GM12865 (cell line): ENCODE measurements at places on chromosomes 3 and 15.
A peak's percentile ranks its signal among the peaks of the same experiment; 100 is the strongest.

- DNase-seq = no peak
Measured at GRCh38 chr3:2993736-2994135, 116.4 kb downstream of the IL5RA start.

- no peak for DNase-seq
Measured at GRCh38 chr15:96494505-96494904, 164.0 kb downstream of the NR2F2 start.

- no peak for DNase-seq
Measured at GRCh38 chr3:31776016-31776415, 205.0 kb downstream of the OSBPL10 start.

GRCh38 chr3:147960786-147961185 lies 551.6 kb downstream of the ZIC1 start:
- no peak for DNase-seq

DNA sequence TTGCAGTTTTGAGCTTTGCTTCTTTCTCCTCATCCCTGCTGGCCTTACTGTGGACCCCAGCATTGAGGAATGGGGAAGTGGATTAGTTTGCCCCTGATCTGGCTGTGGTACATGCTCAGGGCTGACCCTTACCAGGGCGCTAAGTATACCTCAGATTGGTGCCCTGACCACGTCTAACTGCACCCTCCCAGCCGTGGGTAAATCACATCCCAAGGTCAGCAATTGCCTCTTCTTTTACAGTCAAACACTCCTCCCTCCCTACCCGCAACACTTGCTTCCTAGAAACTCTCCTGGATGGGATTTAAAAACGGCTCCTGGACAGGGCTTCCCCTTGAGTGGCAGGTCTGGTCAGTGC lies 437.9 kb downstream of the NR2F2 start:
- DNase-seq = no peak

GRCh38 chr3:30693470-30694120 lies 87.2 kb downstream of the TGFBR2 start:
- peak; percentile 67 for DNase-seq

DNA sequence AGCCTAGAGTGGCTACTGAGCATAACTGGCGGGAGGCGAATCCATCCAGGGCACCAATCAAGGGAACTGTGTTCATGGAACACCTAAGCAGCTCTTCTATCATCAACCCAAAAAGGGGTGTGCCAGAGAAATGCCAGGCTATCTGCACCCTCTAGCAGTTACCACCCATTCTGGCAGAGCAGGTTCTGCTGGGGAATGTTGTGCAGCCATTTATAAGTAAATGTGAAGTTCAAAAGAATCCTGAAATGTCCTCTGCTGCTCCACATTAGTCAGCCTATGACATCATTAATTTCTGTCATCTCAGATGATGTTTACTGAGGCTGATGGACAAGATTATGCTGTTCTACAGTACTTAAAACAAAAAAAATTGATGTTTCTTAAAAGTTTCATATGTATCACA lies 7.7 kb downstream of the SKIC8 start:
- DNase-seq = no peak

- no peak for DNase-seq
Measured at GRCh38 chr3:190877925-190878324, 15.4 kb upstream of the GMNC start.

DNA sequence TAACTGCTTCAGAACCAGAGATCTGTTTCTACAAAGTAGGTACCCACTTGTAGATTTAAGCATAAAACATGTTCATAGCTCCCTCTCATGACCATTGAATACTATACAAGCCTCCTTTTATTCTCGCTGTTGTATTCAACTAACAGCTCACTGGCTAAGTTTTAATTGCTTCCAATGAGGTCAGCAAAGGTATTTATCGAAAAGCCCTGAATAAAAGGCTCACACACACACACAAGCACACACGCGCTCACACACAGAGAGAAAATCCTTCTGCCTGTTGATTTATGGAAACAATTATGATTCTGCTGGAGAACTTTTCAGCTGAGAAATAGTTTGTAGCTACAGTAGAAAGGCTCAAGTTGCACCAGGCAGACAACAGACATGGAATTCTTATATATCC lies at the start of gene FGF7:
TSS of gene FGF7 (plus strand) at position 222 of the 400 bp plus-strand sequence. CDS start 1,056 bp downstream, outside the sequence.
- no peak for DNase-seq

GRCh38 chr3:61929617-61930016 lies 368.2 kb downstream of the PTPRG start:
- no peak for DNase-seq

GRCh38 chr3:190125436-190126068 lies 4.9 kb upstream of the P3H2 start:
- no peak for DNase-seq

DNA sequence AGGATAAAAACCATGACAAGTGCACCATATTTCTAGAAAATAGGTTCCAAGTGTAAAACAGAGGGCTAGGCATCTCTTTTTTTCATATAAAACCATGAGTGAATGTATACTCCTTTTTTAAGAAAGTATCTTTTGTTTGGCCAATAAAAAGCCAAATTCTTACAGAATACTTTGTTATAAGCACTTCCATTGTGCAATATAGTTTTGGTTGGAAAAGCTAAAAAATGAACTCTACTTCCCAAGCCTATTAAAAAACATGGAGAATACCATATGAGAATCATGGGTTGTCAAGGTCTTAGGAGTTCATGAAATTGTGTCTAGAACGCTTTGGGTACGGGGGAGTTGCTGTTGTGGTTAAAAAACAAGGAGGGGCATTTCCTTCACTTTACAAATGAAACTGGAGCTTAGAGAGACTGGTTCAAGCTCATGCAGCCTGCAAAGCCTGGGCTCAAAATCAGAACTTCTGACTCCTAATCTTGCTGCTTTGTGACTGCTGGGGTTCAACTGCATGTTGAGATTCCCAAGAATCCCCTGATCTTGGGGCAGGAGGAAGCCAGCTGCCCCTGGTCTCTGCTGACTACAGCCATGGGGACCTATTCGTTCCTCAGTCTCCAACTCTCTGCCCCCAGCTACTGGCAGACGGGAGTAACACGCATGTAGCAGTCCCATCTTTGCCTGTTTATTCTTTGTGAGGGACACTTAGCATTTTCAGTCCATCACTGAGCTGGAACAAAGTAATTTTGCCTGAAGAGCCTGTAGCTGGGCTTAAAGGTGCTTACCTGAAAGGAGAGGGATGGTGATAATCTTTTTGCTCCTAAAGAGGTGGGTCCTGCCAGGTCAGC lies 229.1 kb downstream of the CHST2 start:
- peak; percentile 53 for DNase-seq

DNA sequence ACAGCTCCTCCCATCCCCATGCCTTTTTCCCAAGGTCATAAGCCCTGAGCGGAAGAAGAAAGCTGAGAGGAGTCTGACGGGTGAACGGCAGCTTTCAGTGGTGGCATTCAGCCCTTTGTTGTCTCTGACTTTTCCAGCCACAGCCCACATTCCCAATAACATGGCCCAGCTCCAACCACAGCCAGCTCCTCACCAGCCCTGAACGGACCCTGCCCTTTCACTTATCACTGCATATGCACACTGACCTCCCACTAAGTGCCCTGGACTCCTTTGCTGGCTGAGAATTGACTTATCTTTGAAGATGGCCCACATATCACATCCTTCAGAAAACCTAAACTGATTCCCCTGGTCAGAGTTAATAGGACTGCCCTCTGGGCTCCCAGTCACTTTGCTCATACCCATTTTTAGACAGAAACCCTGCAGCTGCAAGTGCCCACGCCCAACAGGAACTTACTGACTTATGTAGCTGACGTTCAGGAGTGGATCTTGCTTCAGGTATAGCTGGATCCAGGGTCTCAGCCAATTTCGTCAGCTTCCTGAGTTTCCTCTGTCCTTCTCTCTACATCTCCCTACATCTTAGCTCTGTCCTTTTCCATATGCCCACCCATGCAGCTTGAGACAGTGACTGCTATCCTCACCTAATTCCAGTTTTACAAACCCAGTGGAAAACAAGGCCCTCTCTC lies 348.5 kb upstream of the PROK2 start:
- DNase-seq = no peak

DNA sequence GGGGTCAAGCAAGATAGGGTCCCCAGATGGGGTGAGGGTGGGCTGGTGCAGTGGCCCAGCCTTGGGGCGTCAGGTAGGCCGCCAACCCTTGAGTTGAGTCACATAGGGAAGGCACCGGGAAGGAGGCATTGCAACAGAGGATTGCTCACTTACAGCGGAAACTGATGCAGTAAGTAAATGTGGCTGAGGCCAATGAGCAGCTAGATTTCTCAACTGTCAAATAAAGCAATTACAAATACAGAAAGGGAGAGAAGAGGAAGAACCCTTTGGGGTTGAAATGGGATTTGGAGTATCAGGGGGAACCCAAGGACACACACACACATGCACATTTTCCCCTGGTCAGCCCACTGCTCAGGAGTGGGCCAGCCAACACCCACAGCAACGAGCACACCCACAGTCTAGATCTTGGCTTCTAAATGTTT lies 44.0 kb downstream of the CHSY1 start:
- no peak for DNase-seq

GRCh38 chr3:110234831-110235230 lies 836.8 kb upstream of the NECTIN3 start:
- no peak for DNase-seq

DNA sequence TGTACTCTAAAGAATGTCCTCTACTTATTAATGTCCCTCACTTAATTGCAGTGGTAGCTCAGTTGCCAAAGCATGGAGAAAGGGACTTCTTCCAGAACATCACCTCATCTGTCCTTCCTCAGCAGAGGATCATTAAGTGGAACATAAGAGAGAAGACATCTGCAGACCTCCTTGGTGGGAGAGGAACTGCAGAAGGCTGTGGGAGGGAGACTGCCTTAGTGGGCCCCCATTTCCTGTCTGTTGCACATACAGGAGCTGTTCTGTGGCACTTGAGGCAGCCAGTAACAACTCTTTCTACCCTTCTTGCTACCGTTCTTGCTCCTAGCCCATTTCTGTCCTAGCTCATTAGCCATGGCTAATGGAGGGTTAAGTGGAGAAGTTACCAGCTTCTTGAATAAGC lies 33.6 kb downstream of the HPS3 start:
- no peak for DNase-seq

DNA sequence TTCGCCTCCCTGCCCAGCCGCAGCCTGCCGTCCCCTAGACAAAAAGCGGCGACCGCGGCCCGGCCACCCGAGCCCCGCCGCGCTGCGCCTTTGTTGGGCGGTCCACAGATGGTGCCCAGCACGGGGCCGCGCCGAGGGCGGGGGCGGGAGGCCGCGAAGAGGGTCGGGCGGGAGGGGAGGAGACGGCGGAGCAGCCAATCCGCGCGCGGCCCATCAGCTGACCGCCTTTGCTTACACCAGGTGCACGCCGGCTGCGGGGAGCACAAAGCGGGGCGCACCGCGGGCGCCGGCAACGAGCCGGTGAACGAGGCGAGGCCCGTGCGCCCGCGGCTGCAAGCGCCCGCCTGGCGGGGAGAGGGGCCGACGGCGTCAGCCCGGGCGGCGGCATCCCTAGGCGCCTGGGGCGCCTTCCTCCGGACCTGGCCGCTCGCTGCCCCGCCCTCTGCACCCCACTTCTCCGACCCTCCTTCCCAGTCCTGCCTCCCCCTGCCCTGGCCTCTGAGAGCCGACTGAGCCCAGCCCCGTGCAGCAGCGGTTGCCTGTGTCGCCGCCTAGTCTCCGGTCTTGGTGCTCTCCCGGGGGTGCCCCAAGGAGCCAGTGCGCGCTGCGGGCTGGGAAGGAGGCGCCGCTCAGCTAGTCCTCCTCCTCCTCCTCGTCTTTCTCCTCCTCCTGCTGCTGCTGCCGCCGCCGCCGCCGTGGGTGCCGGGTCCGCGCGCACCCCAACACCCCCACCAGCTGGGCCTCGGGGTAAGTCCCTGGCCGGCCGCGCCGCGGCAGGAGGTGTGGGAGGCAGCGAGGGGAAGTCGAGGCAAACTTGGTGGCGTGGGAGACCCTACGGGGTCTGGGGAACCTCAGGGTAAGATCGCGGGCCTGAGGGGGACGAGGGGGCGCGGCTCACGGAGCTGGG lies at the start of gene LRRN1:
TSS of gene LRRN1 (plus strand) at position 259 of the 907 bp plus-strand sequence. CDS start 45,211 bp downstream, outside the sequence.
- peak; percentile 3 for DNase-seq

GRCh38 chr15:101276501-101277037 lies 716 bp downstream of the SELENOS start:
- DNase-seq = peak; percentile 84

DNA sequence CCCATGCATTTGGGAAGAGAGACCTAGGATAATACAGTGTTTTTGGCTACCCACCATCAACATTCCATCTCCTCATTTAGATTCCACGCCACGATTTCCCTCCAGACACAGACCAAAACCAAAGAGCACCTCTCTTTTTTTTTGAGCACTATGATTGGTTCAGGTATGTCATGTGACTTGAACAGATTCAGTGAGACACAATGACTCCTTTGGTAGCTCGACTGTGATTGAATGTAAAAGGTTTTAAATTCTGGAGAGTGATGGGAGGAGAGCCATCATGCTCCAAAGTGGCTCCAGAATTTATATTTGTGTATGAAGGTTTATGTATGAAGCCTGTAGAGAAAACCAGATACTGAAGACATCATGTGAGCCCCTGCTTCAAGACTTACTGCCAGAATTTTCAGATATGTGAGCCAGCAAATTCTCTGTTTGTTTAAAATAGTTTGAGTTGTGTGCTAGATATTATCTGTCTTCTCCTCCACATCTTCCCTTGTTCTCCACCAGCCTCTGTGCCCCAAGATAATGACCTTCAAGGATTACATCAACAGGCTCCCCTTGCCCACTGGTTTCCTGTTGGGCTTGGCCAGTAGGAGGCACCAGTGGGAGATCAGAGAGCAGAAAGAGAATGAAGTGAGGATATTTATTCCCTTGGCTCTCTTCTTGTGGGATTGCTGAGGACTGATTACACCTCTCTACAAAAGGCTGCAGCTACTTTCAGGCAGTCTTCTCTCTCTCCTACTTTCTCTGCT lies 12.5 kb downstream of the MYD88 start:
- DNase-seq = no peak

GRCh38 chr3:160831401-160831800 lies 75.4 kb downstream of the PPM1L start:
- no peak for DNase-seq

DNA sequence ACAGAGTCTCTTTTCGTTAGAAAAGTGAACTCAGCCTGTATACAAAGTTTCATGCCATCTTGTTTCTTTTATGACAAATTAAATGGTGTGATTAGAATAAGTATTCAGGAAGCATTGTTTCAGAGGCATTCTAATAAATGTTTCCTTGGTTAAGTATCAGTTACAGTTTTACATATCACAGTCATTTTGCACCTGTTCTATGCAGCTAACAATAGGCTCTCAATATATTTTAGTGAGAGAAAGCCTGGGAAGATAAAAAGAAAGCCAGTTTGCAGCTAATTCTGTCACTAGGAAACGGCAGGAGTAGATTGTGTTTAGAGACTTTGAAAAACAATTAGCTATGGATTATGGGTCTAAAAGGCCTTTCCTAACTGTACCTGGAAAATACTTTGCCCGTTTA lies 252.8 kb downstream of the ZIC1 start:
- DNase-seq = no peak

GRCh38 chr15:63299943-63300575 lies 22.7 kb downstream of the APH1B start:
- no peak for DNase-seq

- DNase-seq = peak; percentile 41
Measured at GRCh38 chr3:177646749-177647148, 449.5 kb upstream of the TBL1XR1 start.

GRCh38 chr3:51503007-51503406 lies 3.2 kb upstream of the DCAF1 start:
- no peak for DNase-seq

GRCh38 chr15:29268706-29269484 lies 727 bp downstream of the NSMCE3 start:
- DNase-seq = peak; percentile 70

GRCh38 chr3:1272546-1273265 lies 179.9 kb downstream of the CNTN6 start:
- DNase-seq = no peak

- no peak for DNase-seq
Measured at GRCh38 chr3:81354119-81354518, 407.3 kb downstream of the GBE1 start.
